ENCODE measurements at places on chromosomes 12 and 14. TPM values are rescaled to one million over a fixed set of nuclear protein-coding genes. Genes with fewer than 3 reads are reported as not detected.

RTL1 gene
- 0.13 TPM for polyA plus RNA-seq

FGF23 gene
- polyA plus RNA-seq, result not detected

ARHGAP9 gene
- 2.8 TPM for polyA plus RNA-seq

EID3 gene
- 4.5 TPM for polyA plus RNA-seq

LTB4R gene
- polyA plus RNA-seq, result 5.0 TPM

DNA sequence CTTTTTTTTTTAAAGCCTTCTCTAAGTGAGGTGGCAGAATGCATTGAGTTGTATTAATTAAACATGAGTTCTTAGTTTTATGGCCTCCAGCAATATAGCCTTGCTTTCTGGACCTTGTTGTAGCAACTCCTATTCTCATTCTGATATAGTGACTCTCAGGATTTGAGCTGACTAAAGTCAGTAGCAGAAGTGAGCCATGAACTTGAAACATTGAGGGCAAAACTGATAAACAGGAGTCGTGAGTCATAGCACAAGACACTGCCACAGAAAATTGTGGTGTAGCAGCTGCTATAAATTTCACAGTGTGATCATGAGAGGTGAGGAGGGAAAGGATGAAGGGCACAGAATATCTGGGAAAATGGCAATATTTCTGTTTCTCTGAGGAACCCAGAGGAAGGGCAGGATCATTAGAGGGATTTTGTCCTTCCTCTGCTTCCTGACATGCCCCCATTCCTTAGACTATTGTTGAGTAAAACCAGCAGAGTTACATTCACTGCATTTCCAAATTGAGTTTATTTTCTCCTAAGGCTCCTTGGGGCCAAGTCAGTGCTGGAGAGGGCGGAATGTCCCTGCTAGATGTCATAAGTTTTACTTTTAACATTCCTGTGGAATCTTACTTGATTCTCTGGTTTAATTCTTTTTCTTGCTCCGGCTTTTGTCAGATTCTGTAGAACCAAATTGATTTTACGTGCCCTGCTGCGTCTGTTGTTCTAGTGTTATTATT is 7.5 kb downstream of the KLRG1 start:
- DNase-seq, result no peak

GRCh38 chr12:70966996-70967790 is 46.7 kb upstream of the PTPRR start:
- no peak for DNase-seq

DNA sequence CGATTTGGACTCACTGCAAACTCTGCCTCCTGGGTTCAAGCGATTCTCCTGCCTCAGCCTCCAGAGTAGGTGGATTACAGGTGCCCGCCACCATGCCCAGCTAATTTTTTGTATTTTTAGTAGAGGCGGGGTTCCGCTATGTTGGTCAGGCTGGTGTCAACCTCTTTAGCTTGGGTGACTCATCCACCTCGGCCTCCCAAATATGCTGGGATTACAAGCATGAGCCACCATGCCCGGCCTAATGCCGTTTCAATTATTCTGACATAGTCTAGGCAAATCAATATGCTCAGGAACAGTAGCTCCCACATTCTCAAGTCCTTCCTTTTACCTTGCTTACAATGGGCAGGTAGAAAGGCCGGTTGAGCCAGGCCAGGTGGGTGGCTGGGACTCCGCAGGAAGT is 82.0 kb upstream of the EEA1 start:
- no peak for DNase-seq

GRCh38 chr12:97006585-97006984 is 99.5 kb downstream of the NEDD1 start:
- DNase-seq, result no peak

- DNase-seq, result no peak
Measured at GRCh38 chr14:74109369-74109768, 24.6 kb downstream of the LIN52 start.

GRCh38 chr14:69625299-69626131 is 14.1 kb downstream of the SUSD6 start:
- no peak for DNase-seq

GRCh38 chr12:76781321-76781720 is 17.4 kb downstream of the ZDHHC17 start:
- DNase-seq, result no peak

GRCh38 chr12:101759396-101760047 is 20.3 kb upstream of the SYCP3 start:
- DNase-seq, result peak; percentile 8

GRCh38 chr12:111826316-111826715 is 15.7 kb upstream of the MAPKAPK5 start:
- no peak for DNase-seq

GRCh38 chr14:67513631-67514108 is 19.4 kb upstream of the PLEKHH1 start:
- no peak for DNase-seq

GRCh38 chr12:52241205-52241842 is 8.3 kb downstream of the KRT7 start:
- DNase-seq, result no peak

DNA sequence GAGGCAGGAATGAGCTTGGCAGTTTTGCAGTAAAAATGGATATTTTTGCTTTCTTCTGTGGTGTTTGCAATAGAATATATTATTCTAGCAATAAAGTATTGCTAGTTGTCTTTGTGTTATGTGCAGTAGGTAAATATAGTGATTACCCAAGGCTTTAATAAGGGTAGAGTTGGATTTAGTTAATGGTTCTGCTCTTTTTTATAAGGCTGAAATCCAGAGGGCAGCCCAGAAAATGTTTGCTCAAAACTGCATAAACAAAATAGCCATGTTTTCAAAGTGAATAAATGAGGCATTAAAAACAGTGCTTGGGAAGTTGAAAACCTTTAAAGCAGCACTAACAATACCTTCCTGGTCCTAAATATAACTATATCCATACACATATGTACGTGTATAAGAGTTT is 162.4 kb downstream of the SLC5A8 start:
- DNase-seq, result no peak

DNA sequence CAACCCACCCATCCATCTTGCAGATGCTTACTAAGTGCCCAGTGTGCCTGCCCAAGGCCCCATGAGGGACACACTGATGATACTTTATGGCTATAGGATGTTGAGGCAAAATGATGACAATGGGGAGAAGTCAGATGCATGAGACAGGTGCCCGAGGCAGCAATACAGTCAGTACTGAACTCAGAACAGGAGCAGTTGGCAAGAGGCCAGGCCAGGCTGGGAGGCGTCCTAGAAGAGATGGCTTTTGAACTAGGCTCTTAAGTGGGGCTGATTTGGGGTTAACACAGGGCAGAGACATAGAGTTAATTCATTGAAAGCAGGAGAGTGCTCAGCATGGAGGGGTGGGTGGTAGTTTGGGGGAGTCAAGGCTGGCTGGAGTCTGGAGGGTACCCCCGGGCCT is 15.6 kb downstream of the PLBD2 start:
- DNase-seq, result no peak

DNA sequence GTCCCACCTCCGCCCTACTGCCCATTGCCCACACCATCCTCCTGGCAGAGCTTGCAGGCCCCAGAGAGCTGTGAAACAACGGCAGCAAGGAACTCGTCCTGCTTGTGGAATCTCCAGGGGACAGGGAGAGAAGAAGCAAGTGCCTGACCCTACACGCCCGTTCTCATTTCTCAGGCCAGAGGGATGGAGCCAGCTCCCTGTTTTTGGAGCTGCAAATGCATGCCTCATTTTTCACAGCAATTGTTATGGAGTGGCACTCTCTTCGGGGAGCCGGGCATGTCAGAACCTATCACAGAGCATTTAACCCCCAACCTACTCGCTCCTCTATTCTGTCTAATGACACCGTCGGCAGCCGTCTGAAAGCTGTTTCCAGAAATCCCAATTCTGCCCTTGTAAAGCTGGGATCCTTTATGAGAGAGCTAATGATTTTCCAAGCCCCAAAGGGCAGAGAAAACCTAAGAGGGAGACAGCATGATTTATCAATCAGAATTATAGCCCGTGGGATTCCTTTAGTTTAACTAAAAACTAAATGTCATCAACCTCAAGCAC is 222.3 kb upstream of the NOS1 start:
- DNase-seq, result no peak

DNA sequence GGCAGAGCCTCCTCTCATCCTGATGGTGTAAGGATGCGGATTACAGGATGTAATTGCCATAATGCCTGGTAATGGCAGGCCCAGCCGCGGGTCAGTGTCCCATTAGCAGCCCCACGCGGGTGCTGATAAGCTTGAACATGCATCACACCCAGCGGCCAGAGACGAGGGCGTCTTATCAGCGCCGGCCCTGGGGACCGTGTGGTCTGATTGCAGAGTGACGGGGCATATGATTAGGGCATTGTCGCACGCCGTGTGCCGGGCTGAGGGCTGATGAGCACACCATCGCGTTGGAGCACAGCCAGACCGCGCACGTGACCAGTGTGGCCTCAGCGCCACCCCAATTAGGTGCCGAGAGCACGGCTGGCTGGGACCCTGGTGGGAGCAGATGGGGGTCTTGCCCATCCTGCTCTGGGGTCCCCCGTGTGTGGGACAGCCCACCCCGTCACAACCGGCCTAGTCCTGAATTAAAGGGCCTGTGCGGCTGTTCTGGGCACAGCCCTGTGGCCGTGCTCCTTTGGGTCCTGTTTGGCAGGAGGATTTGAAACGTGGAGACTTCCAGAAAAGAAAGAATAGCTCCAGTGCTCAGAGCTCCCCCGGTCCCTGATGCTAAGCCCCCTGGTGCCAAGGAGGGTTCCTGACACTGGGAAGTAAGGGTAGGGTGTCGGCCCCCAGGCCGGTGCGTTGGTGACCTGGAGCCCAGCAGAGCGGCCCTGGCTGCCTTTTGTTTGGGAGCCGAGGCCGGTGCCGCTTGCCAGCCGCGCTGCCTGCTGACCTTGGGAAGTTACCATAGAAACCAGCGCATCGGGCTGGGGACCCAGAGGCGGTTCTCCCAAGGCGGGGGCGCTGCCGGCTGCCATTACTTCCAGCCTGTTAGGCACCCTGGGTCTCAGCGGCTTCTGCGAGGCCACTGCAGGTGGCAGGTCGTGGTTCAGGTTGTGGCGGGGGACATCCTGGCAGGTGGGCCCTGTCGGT is 20.7 kb downstream of the KIF26A start:
- no peak for DNase-seq

DNA sequence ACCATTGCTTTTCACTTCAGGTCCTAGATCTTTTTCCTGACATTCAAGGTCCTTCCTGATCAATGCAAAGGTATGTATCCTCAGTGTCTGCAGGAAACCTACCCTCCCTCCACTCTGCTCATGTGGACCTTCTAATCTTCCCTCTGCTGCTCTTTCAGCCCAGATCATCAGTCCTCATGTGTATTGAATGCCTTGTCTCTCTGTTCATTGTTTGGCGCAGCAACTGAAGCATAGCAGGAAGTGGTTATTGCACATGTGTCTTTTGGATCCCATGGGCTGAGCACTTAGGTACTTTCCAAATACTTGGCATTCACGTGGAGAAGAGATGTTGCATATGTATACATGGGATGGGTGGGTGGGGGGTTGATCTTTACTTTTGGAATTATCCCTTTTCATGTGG is 4.3 kb upstream of the NIN start:
- DNase-seq, result no peak

- no peak for DNase-seq
Measured at GRCh38 chr12:106289196-106289681, 13.3 kb upstream of the TCP11L2 start.

DNA sequence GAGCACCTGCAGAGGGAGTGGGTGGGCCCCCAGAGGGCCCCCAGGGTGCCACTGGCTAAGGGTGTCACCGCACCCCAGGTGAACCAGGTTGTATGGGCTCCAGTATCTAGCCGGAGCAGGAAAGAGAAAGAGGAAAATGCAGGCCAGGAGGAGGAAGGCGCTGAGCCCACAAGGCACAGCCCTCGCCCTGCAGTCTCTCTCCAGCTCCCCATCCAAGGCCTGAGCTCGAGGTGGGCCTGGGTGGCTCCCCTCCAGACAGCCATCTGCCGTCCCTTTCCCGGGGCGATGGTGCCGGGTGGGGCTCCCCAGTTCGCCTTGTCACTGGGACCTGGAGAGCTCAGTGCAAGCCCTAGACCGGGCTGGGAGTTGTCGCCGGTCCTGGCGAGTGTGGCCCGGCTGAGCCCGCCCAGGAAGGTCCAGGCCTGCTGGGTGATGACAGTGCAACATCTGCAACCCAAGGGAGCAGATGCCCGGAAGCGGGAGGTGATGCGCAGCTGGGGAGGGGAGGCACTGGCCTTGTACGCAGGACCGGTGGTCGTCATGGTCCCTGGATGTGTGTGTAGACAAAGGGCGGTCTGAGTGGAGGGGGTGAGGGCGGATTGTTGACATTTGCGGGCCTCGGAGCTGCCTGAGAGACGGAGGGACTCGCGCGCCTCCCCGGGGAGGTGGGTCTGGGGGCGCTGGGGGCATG is 716 bp downstream of the TMEM179 start:
- DNase-seq, result no peak

GRCh38 chr12:62106547-62107185 is 153.5 kb upstream of the USP15 start:
- no peak for DNase-seq

DNA sequence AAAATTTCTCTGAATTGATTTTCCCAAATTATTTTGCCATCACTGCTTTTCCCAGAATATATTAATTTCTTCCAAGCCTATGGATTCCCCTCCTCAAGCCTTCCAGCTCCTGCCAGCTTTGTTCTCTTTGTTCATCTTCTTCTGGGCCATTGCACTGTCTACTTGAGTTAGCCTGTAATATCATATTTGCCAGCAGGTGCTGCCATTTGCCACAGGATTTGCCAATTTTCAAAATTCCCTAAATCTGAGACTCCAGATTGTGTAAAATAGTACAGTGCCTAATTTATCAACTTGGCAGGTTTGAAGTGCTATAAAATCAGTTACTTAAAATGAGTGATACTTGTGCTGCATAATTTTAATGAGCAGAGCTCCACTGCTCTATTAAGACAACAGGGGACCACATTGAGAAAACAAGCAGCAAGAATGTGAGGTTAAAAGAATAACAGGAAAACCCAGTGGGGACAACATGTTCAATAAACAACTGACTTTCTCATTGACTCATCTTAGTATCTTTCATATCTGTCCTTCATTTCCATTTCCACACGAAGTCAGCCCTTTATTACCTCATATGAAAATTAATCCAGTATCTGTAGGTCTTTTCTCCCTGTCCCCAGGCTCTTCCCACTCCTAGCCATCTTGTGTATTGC is 84.6 kb upstream of the CCDC196 start:
- no peak for DNase-seq

- no peak for DNase-seq
Measured at GRCh38 chr12:65495233-65495632, 216.8 kb downstream of the MSRB3 start.

All from renal pelvis (tissue), 12 donors.